PC-9 (cell line): ENCODE measurements at places on chromosomes 6 and 20. TPM values are rescaled to one million over a fixed set of nuclear protein-coding genes. Genes with fewer than 3 reads are reported as not detected.

- DNase-seq: no peak
Measured at GRCh38 chr20:3275966-3276679, 37.1 kb upstream of the SLC4A11 start.

- DNase-seq: no peak
Measured at GRCh38 chr20:14716351-14716801, 379.0 kb upstream of the FLRT3 start.

DNA sequence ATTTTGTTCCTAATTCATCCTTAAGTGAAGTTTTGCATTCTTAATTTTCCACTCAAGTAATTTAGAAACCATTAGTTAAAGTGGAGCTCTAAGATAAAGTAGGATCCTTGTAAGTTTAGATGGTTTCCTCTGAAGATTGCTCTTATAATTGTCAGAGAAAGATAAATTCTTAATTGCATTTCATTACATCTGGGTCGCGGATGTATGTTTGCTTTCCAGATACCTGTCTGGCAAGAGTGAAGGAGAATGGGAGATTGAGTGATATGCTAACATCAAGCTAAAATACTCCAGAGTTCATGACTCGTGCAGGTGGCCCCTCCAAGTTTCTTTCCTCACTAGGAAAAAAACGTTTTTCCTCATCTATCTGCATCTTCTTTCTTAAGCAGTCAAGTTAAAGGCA lies 361.8 kb downstream of the DOK5 start:
- no peak for DNase-seq

DNA sequence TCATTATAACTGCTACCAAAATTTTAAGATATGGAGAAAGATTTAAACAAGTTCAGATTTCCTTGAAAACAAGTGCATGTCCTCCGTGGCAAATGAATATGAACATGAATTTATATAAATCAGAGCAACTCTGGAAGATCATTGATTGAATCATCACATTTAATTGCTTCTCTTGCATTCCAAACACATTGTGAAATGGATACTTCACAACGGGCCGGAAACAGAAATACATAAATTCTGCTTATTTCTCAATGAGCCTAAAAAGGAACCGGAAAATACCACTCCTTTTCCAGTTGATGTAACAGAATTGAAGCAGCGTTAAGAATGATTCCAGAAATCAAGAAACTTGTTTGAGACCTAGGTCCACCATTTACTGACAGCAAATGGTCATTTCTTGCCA lies 134.6 kb upstream of the BTN3A2 start:
- no peak for DNase-seq

GRCh38 chr6:37952027-37952426 lies 132.5 kb downstream of the ZFAND3 start:
- DNase-seq: no peak

DNA sequence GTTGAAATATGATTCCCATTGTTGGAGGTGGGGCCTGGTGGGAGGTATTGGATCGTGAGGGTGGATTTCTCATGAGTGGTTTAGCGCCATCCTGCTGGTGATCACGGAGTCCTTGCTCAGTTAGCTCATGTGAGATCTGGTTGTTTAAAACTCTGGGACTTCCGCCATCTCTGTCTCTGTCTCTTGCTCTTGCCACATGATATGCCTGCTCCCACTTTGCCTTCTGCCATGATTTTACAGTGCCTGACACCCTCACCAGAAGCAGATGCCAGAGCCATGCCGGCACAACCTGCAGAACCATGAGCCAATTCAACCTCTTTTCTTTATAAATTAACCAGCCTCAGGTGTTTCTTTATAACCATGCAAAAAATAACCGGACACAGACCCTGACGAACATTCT lies 44.7 kb upstream of the ZFP64 start:
- DNase-seq: no peak

DNA sequence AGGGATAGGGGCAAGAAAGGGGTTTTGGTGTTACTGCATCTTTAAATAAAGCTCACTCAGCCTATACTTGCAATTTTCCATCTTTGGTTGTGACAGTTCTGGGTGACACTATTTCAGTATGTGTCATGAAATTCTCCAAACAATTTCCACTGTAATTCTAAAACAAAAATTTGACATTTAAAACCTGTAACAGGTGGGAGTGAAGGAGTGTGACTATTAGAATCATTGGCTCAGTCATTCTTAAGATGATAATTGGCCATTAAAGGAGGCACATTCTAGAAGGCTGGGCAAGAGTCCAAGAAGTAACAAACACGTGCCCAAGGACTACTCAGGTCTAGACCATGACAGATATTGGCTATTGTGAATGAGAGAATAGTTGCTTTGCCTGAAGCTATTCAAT lies 153.3 kb upstream of the ARG1 start:
- no peak for DNase-seq

- DNase-seq: peak; percentile 48
Measured at GRCh38 chr6:64330694-64331307, 695.2 kb downstream of the PHF3 start.

DNA sequence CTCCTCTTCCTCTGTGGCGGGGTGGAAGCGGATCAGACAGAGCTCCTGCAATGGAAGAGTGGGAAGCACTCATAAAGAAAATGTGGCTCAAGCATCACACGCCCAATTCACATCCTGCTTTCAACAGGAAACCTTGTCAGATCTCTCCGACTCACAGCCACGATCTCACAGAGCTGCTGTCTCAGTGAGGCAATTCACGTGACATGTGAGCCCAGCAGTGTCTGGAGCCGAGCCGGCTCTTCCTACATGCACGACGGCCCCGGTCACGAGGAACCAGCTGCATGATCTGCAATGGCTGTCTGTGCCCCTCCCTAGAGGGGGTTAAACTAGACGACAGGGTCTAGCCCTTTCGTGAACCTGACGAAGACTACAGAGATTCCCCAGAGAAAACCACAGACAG lies 29.5 kb upstream of the TCFL5 start:
- no peak for DNase-seq

GRCh38 chr6:25359191-25359861 lies 80.2 kb downstream of the CARMIL1 start:
- DNase-seq: no peak

DNA sequence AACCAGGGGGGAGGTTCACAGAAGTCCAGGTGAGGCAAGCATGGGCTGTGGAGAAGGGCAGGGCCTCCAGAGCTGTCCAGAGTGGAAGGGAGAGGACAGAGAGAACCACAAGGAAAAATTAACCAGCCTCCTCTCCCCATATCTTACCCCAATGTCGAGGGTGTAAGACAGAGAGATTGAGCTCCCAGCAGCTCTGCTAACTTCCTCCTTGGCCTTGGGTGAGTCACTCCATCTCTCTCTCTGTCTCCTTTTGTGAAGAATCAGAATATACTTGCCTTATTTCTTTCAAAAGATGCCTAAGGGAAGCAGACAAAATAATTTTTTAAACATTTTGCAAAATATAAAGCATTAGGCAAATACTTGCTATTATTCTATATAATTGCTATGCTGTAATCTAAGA lies 58.3 kb upstream of the IYD start:
- no peak for DNase-seq

GRCh38 chr6:15461127-15461944 lies 201.5 kb downstream of the DTNBP1 start:
- DNase-seq: no peak

- DNase-seq: no peak
Measured at GRCh38 chr6:158586652-158587051, 26.8 kb downstream of the TMEM181 start.

DNA sequence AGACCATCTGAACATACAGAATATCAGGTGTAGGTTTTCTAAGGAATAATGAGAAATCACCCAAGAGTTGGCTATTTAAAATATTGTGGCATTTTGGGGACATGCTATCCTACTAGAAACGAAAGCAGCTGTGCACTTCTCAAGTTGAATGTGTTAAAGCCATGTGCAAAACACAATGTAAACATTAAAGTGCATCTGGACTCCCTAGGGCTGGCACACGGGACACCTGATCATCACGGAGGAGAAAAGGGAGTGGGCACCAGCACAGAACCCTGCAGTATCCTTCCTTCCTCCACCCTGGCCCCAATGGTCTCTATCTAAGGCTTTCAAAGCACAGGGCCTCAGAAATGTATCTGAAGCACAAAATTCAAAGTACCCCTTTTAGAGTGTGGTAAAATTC lies 94.3 kb downstream of the INSM1 start:
- no peak for DNase-seq

- no peak for DNase-seq
Measured at GRCh38 chr6:170292407-170293158, 1.7 kb upstream of the DLL1 start.

- DNase-seq: no peak
Measured at GRCh38 chr20:46209930-46210671, 92.0 kb downstream of the CD40 start.

DNA sequence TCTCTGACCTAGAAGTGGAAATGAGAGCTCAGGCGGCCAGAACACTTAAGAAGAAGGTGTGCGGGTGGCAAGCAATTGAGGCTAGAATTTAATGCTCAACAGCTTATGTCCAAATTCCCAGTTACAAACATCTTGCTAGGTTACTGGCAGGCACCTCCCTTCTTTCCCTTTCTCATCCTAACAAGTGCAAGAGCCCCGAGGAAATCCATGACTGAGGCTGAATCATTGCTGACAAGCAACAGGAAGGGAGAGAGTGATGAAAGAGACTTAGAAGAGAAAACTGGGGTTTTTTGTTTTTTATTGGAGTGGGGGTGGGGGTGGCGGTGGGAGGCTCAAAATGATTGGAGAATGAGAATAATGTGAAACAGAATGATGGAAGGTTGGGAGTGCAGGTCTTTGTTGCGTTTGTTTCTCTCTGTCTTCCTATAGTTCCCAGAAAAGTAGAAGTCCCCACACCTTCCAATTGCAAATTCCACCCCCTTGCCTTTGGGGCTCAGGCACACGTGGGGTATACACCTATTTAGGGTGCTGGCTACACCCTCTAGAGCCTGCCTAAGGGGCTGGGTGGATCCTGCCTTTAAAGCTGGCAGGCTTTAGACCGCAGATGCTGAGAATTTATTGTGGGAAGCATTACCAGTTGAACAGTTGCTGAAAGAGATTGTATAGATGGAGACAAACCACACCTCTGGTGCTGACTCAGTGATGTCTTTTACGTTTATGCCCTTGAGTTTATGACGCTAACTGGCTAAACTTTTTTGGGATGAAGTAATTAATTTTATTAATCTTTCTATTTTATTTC lies 1.4 kb downstream of the FAM83B start:
- peak; percentile 40 for DNase-seq

DNA sequence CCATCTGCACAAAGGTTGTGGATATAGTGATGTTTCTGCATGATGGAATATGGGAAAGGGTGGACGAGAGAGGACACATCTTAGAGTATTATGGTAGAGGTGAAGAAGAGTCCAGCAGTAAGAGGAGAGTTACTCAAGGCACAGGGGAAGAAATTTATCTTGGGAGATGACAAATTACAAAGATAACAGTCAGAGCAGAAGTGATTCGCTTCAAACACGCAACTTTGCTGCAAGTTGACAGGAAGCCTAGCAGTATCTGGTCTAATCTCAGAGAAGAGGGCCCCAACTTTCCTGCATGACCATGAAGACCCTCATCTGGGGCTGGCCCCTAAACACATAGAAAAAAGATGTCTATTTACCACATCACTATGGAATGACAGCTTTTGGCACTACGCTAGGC lies 1.2 kb upstream of the CALHM6 start:
- no peak for DNase-seq

GRCh38 chr20:40471261-40471629 lies 217.8 kb downstream of the MAFB start:
- no peak for DNase-seq

GRCh38 chr20:57342829-57343228 lies 8.2 kb upstream of the RAE1 start:
- DNase-seq: peak; percentile 81

- no peak for DNase-seq
Measured at GRCh38 chr6:98295515-98296175, 538.7 kb upstream of the POU3F2 start.

DNA sequence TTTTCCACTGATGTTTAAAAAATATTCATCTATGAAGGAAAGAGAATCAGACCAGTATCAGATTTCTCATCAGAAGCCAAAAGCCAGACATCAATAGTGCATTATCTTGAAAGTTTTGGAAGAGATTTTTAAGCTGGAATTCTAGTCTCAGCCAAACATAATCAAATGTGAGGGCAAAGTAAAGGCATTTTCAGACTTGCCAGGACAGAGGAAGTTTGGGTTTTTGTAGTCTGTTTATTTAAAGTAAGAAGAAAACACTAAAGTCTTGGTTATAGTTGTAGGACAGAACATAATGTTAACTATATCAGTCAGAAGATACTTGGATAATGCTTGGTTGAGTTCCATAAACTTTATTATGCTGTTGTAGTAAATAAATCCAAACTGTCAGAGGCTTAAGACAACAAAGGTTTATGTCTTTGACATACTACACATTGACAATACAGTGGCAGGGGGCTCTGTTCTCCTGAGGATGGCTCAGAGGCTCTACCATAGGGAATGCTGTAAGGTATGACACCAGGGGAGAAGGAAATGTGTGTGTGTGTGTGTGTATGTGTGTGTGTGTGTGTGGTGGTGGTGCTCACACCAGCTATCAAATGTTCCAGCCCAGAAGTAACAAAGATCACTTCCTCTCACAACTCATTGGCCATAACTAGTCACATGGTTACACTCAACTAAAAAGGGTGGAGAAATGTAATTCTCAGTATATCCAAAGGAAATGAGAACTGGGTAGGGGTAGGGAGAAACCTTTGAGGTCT lies 26.7 kb upstream of the YWHAB start:
- no peak for DNase-seq

GRCh38 chr6:157120534-157121232 lies 202.6 kb downstream of the TMEM242 start:
- no peak for DNase-seq

- DNase-seq: no peak
Measured at GRCh38 chr6:110063594-110064263, 85.6 kb downstream of the GPR6 start.

GRCh38 chr6:85004361-85004995 lies 240.1 kb upstream of the TBX18 start:
- no peak for DNase-seq

DNA sequence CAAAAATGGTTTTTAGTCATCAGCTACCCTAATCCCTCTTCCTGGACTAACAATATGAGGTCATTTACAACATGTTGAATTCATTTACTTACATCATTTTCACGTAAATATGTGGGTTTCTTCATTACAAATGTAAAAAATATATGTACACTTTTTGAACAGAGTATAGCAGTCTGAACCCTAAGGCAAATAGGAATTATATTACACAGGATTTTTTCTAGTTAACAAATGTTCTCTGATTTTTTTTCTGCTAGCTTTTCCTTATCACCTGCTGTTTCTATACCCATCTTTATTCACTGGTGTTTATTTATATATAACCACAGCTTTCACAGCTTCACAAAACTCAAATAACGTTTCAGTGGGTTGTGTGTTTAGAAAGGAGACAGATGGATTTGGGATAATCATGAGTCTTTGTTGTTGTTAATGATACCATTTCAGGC lies 21.0 kb upstream of the CD2AP start:
- no peak for DNase-seq

COL12A1 gene
- 12.5 and 18.7 TPM in 2 replicates for total RNA-seq

TAB2 gene
- total RNA-seq: 33.3 and 45.8 TPM in 2 replicates

MRAP2 gene
- not detected in 2 replicates for total RNA-seq

SERINC3 gene
- 76.0 and 110 TPM in 2 replicates for total RNA-seq

NHLRC1 gene
- 0.90 and 1.0 TPM in 2 replicates for total RNA-seq

BIRC7 gene
- total RNA-seq: 0.58 TPM in 1 of 2 replicates, not detected in the other

CD83 gene
- 3.2 and 3.6 TPM in 2 replicates for total RNA-seq

IL20RA gene
- total RNA-seq: 2.5 and 4.0 TPM in 2 replicates

BANF2 gene
- not detected in 2 replicates for total RNA-seq

RNF182 gene
- total RNA-seq: 0.13 and 0.18 TPM in 2 replicates
